ENCODE measurements at places on chromosomes 7 and 10. TPM values are rescaled to one million over a fixed set of nuclear protein-coding genes. Genes with fewer than 3 reads are reported as not detected.

DNA sequence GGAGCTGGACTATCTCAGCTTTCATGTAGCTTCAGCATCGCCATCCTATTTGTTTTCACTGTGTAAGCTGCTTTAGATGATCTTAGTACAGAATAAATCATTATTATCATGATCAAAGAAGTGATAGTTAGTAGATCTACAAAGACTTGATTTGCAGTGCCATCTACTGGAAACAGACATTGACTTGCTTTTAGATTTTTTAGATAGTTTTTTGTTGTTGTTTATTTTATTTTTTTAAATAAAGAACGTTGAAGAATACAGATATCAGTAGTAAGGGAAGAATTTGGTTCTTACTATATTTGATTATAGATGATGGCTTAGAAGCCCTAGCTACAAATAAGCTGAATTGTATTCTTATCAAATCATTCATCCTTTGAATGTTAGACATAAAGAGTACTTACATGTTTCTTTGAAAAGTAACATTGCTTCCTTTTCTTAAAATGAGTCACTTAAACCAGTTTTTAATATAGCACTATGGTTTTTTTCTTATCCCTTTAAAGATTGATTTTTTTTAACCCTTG, 6.3 kb upstream of the SFMBT2 start:
- no peak for DNase-seq

- DNase-seq: no peak
These were observed 42.3 kb downstream of the MINPP1 start for GRCh38 chr10:87546971-87547413.

- DNase-seq: no peak
These were observed 1.6 kb upstream of the LANCL2 start for GRCh38 chr7:55363386-55364170.

- no peak for DNase-seq
These were observed 33.9 kb upstream of the XPNPEP1 start for GRCh38 chr10:109957092-109957797.

- DNase-seq: no peak
These were observed 2.2 kb downstream of the HOXA5 start for GRCh38 chr7:27141137-27141922.

DNA sequence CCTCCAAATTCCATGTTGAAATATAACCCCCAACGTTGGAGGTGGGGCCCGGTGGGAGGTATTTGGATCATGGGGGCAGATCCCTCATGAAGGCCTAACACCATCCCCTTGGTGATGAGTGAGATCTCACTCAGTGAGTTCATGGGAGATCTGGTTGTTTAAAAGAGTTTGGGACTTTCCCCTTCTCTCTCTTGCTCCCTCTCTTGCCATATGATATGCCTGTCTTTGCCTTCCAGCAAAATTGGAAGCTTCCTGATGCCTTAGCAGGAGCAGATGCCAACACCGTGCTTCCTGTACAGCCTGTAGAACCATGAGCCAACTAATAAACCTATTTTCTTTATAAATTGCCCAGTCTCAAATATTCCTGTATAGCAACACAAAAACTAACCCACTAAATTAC, 55.7 kb upstream of the CDK1 start:
- no peak for DNase-seq

DNA sequence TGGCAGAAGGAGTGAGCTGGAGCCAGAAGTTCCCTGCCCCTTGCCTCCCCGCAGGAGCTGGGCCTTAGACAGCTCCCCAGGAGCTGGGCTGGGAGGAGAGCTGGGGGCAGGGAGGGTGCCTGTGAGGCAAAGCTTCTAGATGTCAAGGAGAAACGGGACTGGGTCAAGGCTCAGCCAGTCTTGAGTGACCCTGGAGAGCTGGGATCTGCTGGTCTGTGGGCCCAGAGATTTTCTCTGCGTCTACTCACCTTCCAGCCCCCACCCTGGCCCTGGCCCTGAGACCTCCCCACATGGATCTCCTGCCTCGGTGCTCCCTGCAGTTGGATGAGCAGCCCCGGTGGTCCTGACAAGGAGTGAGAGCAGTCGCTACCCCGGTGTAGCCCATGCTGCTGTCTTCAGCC, 20.3 kb upstream of the SHH start:
- no peak for DNase-seq

- no peak for DNase-seq
These were observed 1.2 kb upstream of the IDI1 start for GRCh38 chr10:1050145-1050544.

LIPJ gene
- total RNA-seq: 0.07 TPM

Data from activated B cell treated with CpG ODN at 0.5 μM for 24 hours (primary cell).